ENCODE measurements at places on chromosomes 6 and 20. TPM values are rescaled to one million over a fixed set of nuclear protein-coding genes. Genes with fewer than 3 reads are reported as not detected.

Gene MUC21
- polyA plus RNA-seq = not detected

Gene PAQR8
- polyA plus RNA-seq = 19.8 TPM

Gene SAMHD1
- 19.6 TPM for polyA plus RNA-seq

Gene LST1
- 5.1 TPM for polyA plus RNA-seq

Gene CALHM4
- 1.5 TPM for polyA plus RNA-seq

Gene CRISP3
- polyA plus RNA-seq = 0.25 TPM

Gene BCKDHB
- polyA plus RNA-seq = 31.6 TPM

Gene GMPR
- polyA plus RNA-seq = 11.9 TPM

Gene FNDC11
- polyA plus RNA-seq = 1.9 TPM

Gene CGAS
- polyA plus RNA-seq = 3.1 TPM

Gene LINC00237
- polyA plus RNA-seq = not detected

Gene FOXF2
- polyA plus RNA-seq = not detected

Gene SOBP
- polyA plus RNA-seq = 12.6 TPM

Gene LPA
- polyA plus RNA-seq = 0.26 TPM

Gene R3HDML
- 1.0 TPM for polyA plus RNA-seq

Gene CPXM1
- polyA plus RNA-seq = 200 TPM

Gene SLA2
- polyA plus RNA-seq = 0.63 TPM

Gene SIGLEC1
- polyA plus RNA-seq = 0.96 TPM

Gene SLC22A2
- 13.5 TPM for polyA plus RNA-seq

Gene IPCEF1
- polyA plus RNA-seq = 5.2 TPM

Gene RBM24
- polyA plus RNA-seq = 1.2 TPM

Gene C20orf202
- polyA plus RNA-seq = 0.33 TPM

Gene CASS4
- polyA plus RNA-seq = 2.3 TPM

Gene DDO
- polyA plus RNA-seq = 0.37 TPM

Gene CTAGE9
- not detected for polyA plus RNA-seq

Gene EDN1
- polyA plus RNA-seq = 4.0 TPM

Gene ZNF133
- 27.7 TPM for polyA plus RNA-seq

Gene NEU1
- polyA plus RNA-seq = 78.1 TPM

Gene LRRC73
- 1.4 TPM for polyA plus RNA-seq

Gene ARMC12
- 1.8 TPM for polyA plus RNA-seq

Gene TBC1D7
- 29.0 TPM for polyA plus RNA-seq

Gene PPP1R16B
- 7.2 TPM for polyA plus RNA-seq

Gene KCNG1
- 8.2 TPM for polyA plus RNA-seq

Gene TAB2
- 86.3 TPM for polyA plus RNA-seq

Gene PDE10A
- polyA plus RNA-seq = 18.3 TPM

Measured in renal pelvis (tissue), 12 donors.